ENCODE measurements at places on chromosomes 2 and 18.

- no peak for DNase-seq
These were observed 9.1 kb upstream of the PLCL1 start for GRCh38 chr2:197795277-197795676.

GRCh38 chr18:27687351-27687979 is 489.5 kb downstream of the CDH2 start:
- DNase-seq: no peak

DNA sequence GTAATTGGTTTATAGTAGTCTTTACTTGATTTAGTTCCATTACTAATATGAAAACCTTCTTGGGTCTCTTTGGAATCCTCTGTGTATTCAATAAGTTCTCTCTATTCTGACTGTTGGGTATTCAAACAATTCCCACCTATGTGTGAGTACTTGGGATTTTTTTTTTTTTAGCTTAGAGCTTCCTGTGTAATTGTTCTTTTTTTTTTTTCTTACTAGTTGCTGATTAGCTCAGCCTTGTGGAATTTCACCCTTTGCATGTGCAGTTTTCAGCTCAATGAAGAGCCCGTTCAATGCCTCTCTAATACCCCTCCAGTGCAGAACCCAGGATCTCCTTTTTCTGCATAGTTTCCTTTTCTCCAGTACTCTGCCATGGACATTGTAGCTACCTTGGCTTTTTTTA is 339.1 kb upstream of the GALNT5 start:
- no peak for DNase-seq

DNA sequence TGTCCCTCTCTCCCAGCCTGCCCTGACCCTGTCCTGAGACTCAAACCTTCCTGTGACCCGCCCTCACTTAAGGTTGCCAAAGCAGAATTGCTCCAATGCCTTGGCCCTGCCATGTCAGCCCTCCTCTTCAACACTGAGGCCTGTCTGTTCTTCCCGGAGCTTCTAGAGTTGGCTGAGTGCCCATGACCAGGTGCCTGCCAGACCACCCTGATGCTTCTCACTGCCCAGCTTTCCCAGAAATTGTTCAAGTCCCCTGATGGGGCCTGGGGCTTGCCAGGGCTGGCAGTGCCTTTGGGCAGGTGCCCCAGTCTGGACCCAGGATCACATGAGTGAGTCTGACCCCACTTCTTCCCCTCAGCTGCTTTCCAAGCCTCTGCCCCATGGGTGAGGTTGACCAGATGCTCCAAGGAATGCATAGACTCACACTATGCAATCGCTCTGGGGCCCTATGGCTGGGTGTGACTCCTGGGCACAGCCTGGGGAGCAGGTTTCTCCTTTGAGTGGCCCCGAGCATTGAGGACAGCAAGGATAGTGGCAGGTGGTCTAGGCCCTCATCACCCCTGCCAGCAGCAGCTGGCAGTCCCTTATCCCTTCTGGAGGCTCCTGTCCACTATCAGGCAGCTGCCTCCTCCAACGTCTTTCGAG is 3.1 kb upstream of the INPP5D start:
- no peak for DNase-seq

DNA sequence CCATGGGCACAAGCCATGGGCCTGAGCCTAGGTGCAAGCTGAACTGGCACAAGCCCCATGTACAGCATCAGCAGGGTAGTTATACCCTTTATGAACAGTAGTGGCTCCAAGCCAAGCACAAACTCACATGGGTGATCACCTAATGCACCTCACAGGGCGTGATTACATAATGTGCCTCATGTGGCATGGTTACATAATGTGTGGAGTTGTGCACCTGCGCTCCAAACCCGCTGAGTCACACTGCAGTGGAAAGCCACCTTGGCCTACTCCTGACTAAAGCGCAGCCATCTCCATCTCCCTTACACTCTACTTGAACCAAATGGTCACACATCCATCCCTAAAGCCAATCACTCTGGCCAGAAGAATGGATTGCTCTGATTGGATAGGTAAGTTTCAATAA is 279.7 kb downstream of the MBD2 start:
- DNase-seq: no peak

DNA sequence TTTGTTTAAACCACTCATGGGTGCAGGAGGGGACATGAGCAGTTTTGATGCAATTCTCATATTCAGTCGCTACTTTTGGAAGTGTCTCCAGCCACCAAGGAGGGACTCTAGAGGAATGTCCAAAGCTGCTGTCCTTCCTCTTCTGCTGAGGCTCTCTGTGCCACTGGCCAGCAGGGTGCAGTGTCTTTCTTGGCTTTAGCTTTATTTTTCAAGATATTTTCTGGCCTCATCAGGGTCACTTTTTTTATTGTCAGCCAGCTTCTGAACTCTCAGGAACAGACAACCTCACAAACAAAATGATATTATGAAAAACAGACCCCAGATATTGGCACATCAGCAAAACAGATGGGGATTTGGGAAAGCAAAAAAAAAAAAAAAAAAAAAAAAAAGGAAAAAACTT is 289.3 kb upstream of the ZSWIM2 start:
- no peak for DNase-seq

GRCh38 chr2:181642086-181642485 is 14.8 kb downstream of the CERKL start:
- DNase-seq: no peak

GRCh38 chr2:10075571-10076209 is 4.5 kb downstream of the CYS1 start:
- no peak for DNase-seq

DNA sequence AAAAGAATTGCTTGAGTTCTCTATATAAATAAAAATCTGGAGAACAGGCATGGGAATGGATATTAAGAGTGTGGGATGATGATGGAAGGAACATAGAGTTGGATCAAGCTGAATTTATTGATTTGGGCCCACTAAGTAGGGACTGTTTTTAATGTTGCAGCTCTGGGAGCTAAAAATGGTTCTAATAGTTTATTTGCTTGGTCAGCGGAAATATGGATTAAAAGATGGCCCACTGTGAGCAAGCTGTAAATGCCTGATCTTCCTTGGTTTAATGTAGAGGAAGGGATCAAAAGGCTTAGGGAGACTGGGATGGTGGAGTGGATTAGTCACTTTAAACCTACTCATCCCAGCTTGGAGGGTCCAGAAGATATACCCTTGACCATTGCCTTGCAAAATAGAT is 429.4 kb upstream of the NXPH2 start:
- DNase-seq: no peak

DNA sequence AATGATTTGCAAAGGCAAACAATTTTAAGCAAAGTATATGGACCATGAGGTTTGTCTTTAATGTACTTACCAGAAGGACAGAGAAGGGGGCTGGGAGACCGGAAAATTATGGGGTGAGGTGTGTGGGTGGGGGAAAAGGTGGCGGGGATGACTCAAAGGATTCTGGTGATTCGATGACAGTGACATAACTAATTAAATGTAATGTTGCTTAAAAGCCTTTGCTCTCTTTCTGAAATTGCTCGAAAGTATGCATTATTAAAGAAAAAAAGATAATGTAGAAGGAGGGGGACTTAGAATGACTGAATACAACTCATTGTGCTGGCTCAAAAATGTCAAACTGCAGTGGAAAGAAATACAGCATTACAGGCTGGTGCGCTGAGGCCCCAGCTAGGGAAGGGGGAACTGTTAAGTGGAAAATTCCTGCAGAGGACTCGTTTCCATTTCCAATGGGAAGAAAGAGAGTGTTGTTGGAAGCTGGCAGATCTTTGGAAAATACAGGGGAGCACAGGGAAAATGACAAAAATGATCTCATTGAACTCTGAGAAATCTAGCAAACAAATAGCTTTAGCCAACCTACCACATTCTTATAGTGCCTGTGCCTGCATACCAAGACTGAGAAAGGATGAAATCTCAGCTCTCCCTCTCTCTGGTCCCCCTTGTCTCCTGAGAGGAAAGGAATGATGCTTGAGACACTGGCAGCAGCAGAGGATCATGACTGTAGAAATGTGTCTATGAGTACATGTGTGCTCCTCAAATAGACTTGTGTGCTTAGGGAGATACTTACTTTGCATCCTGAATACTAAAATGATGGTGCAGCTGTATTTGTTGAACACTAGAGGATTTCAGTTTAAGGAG is 632.4 kb downstream of the NYAP2 start:
- DNase-seq: no peak

- DNase-seq: no peak
These were observed 19.9 kb upstream of the RPL37A start for GRCh38 chr2:216478791-216479190.

GRCh38 chr18:42784632-42785031 is 330.9 kb downstream of the RIT2 start:
- DNase-seq: no peak

GRCh38 chr2:69514819-69515218 is 77.6 kb upstream of the NFU1 start:
- DNase-seq: no peak

GRCh38 chr2:64086347-64087082 is 57.7 kb downstream of the PELI1 start:
- no peak for DNase-seq

GRCh38 chr2:70979180-70979488 is 704 bp downstream of the ANKRD53 start:
- DNase-seq: no peak

DNA sequence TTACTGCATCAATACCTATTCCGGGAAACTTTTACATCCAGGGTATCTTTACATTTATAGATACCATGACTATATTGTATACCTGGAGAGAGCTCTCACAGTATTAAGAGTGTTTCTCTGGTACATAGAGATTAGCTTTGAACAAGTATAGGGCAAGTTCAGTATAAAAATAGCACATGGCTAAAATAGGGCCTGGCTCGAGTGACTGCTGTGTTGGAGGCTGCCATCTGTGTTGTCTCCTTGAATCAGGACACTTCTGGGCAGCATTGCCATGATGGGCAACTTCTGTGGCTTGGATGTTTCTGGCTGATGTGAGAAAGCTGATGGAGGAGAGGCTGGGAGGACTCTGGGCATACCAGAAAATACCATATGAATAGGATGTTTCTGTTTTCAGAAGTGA is 18.7 kb downstream of the ARHGAP28 start:
- no peak for DNase-seq

DNA sequence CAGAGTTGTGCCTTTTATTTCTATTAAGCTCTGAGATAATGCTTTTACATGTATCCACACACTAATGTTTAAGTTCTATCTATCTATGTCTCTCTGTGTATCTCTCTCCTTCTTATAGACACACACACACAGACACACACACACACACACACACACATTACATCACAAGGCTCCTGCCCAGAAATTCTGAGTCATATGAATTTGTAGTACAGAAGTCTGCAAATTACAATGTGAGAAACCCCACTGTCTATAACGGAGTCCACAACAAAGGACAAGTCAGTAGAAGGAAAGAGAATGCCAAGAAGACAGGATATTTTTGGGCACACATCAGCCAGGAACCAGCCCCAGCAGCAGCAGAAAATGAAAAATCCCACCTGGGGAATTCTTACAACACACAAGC is 142.4 kb downstream of the EN1 start:
- DNase-seq: no peak

- peak; percentile 65 for DNase-seq
These were observed 626 bp upstream of the SLC1A4 start for GRCh38 chr2:64988420-64989125.

- peak; percentile 39 for DNase-seq
These were observed 81.1 kb downstream of the RAPH1 start for GRCh38 chr2:203453858-203454451.

DNA sequence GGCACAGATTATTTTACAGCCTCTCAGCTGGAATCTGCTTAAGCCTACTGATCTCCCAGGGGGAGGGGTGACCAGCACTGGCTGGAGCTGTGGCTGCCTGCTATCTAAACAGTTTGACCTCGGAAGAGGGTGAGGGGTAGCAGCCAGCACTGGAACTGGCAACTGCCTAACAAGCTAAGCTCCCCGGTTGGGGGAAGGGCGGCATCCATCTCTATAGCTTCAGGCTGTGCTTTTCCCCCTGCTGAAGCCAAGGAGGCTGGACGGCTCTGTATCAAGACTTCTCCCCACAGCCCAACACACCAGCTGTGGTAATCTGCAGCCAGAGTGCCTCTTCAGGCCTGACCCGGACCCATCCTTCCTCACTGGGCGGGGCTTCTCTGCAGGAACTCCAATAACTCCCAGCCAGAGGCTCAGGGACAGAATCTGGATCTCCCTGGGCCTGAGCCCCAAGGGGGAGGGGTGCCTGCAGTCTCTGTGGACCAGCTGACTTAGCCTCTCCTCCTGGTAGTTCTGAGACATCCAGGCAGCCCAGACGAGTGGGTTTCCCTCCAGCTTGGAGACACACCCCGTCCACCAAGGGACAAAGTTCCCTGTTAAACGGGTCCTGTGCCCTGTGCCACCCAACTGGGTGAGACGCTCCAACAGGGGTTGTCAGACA is 560.2 kb downstream of the LRP1B start:
- DNase-seq: no peak

GRCh38 chr2:153287109-153287801 is 191.3 kb downstream of the RPRM start:
- DNase-seq: no peak

GRCh38 chr2:183564726-183565125 is 440.5 kb downstream of the NUP35 start:
- no peak for DNase-seq

GRCh38 chr2:129164220-129164949 is 815.1 kb upstream of the RAB6C start:
- DNase-seq: no peak

GRCh38 chr18:46070815-46071652 is 1.0 kb downstream of the PSTPIP2 start:
- no peak for DNase-seq

DNA sequence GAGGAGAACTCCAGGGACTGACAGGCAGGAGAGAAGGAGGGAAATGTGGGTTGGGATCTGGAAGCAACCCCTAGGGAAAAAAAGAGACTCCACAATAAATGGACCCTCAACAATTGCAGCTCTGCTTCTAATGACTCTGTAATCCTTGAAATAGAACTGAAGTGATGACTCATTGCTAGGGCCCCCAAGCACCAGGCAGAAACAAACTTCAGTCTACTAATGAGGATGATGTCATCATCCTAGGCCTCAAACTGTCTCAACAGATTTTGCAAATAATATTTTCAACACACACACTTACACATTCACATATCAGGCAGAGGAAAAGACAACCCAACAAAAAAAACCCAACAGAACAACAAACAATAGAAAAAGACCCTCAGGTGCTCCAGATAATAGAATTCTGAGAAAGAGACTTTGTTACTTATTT is 143.3 kb downstream of the HDAC4 start:
- DNase-seq: no peak

GRCh38 chr18:25097569-25098056 is 254.4 kb downstream of the ZNF521 start:
- no peak for DNase-seq

DNA sequence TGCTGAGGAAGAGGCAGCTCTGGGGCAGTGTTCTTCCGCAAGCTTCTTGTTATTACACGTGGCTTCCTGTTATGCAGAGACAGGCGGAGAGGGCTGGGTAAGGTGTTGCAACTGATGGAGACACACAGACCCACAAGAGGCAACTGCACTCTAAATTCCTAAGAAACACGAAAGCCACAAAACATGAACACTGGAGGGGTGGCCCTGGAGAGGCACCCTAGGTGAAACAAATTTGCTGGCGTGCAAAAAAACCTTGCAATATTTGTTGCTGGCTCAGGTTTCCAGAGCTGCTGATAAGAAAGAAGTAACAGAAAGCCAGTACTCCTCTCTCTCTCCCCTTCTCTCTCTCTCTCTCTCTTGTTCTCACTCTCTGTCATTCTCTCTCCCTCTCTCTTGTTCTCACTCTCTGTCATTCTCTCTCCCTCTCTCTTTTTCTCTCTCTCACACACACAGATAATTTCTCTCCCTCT is 31.8 kb downstream of the ARHGAP25 start:
- no peak for DNase-seq

Data from NCI-H1092 treated with DMSO at 0.1 percent for 48 hours (cell line).